ENCODE measurements at places on chromosomes 1 and 21.

DNA sequence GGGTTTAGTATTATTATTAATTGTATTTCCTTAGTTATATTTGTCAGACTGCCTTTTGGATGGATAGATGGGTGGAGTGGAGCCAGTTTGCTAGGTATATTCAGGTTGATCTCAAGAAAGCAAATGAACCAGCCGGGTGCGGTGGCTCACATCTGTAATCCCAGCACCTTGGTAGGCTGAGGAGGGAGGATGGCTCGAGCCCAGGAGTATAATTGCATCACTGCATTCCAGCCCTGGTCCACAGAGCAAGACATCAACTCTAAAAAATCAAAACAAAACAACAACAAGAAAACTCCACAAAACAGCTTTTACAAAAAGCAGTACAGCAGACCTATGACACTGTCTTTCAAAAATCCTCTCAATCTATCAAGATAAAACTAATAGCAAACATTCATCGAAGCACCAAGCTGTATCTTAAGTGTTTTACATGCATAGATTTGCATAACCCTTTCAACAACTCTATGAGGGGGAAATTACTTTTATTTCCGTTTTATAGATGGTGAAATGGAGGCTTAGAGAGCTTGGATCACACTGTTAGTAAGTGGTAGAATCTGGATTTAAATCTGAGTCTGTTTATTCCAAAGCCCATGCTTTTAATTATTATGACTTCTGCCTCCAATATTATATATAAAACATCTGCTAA is 25.5 kb downstream of the KMO start:
- DNase-seq = no peak

- no peak for DNase-seq
Measured at GRCh38 chr21:45209046-45209445, 78.6 kb downstream of the POFUT2 start.

- no peak for DNase-seq
Measured at GRCh38 chr1:6512245-6512907, 20.9 kb upstream of the PLEKHG5 start.

DNA sequence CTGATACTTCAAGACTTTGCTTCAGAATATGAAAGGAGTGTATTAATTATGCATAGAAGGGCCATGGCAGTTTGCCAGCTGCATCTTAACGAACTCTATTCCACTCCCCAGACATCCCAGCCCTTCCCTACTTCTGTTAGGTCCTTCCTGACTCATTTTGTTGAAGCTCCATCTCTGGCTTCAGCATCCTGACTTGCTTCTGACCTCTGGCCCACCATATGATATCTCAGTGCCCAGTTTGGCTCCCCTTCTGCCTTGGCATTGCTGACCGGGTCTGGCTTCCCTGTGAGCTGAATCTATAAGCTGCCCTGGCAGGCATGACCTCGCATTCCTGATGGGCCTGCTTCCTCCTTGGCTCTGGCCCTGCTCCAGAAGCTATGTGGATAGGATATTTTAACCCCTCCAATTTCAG is 27.6 kb upstream of the ARHGAP29 start:
- no peak for DNase-seq

- DNase-seq = no peak
Measured at GRCh38 chr21:32351428-32351827, 41.4 kb downstream of the URB1 start.

DNA sequence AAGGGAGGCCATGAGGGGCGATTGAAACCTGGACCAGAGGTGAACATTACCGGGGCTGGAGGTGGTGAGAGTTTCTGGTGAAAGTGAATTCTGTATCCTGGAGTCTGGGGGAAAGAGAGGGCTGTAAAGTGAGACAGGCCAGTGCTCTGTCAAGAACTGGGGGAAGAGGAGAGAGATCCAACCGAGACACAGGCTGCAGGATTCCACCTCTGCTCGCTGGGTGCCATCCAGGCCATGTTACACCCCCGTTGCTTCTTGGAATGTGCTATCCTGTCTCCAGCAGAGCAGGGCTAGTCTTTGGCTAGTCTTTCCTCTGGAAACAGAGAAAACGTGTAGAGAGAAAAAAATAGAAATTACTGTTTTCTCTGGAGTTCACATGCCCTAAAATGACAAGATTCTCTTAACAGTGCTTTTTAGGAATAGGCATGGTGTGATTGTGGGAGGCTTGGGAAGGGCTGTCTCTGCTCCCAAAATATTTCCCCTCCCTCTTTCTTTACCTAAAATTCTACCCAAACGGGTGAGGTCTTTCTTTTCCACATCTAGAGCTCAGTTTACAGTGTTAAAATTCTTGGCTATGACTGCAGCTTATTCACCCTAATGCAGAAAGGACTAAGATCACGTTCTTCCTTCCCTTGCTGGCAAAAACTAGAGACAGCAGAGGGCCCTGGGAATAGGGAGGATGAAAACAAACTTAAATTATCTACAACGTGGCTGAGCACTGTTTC is 16.5 kb upstream of the OVAAL start:
- DNase-seq = no peak

- DNase-seq = no peak
Measured at GRCh38 chr1:202251424-202252256, 58.0 kb downstream of the LGR6 start.

DNA sequence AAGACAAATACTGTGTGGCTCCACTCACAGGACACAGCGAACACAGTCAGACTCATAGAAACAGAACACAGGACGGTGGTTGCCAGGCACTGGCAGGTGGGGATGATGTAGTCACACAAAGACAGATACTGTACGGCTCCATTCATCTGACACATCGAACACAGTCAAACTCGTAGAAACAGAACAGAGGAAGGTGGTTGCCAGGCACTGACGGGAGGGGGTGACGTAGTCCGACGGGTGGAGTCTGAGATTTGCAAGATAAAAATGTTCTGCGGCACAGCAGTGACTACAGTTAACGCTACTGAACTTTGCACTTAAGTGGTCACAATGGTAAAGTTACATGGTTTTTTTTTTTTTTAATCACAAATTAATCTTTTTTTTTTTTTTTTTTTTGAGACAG is 18.7 kb downstream of the C21orf58 start:
- no peak for DNase-seq

- no peak for DNase-seq
Measured at GRCh38 chr1:4101459-4102161, 201.5 kb upstream of the C1orf174 start.

GRCh38 chr1:222018041-222018440 is 276.2 kb upstream of the DUSP10 start:
- no peak for DNase-seq

GRCh38 chr21:44944596-44944995 is 4.8 kb downstream of the SLX9 start:
- DNase-seq = no peak

DNA sequence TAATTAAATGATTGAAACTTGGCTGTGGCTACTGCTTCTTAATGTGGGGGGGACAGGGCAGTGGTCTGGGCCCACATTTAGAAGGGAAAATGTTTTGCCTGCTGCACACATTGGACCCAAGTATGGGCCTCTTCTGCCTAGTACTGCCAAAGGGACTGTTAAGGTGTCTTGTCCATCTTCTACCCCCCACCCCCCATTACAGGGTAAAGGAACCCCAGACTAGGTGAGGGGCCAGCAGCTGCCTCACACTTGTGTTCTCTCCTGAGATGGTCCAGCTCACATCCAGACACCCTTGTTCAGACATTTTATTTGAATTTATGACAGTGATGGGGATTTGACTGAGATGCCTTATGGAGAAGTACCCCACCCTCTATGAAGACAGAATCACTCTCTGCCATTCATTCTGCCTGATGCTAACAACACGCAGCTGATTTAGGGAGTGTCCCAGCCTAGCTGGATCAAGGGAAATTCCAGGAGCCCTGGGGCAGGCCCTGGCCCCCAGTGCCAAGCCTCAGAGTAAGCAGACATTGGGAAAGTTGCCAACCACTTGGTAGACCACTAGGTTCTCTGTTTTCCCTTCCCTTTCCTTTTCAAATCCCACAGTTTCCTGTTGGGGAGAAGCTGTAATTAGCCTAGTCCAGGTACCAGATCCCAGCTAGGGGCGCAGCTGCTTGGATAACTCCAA is 42.1 kb downstream of the YARS1 start:
- no peak for DNase-seq

Data from stimulated activated CD8-positive, alpha-beta memory T cell treated with anti-CD3 and anti-CD28 coated beads, Interleukin-7, amount 100 ng/mL, for 1 hour (primary cell).